T-cell (primary cell): ENCODE measurements at places on chromosomes 5 and 9. TPM values are rescaled to one million over a fixed set of nuclear protein-coding genes. Genes with fewer than 3 reads are reported as not detected.

GRCh38 chr5:63398346-63398745 is 563.9 kb downstream of the HTR1A start:
- no peak for DNase-seq
- no peak overlapping the region for H3K4me3 ChIP-seq
- H3K27me3 ChIP-seq: no peaks in the 10 kb centered on the region
- H3K4me1 ChIP-seq: no peaks in the 10 kb centered on the region
- H3K36me3 ChIP-seq: no peaks in the 10 kb centered on the region

GRCh38 chr5:76351176-76351575 is 51.9 kb upstream of the IQGAP2 start:
- H3K36me3 ChIP-seq: no peaks in the 10 kb centered on the region
- no peak overlapping the region for H3K4me3 ChIP-seq
- no peaks in the 10 kb centered on the region for H3K27me3 ChIP-seq
- no peak overlapping the region for H3K27ac ChIP-seq
- no peaks in the 10 kb centered on the region for H3K4me1 ChIP-seq
- no peak for DNase-seq

The AIF1L gene
- not detected for total RNA-seq

DNA sequence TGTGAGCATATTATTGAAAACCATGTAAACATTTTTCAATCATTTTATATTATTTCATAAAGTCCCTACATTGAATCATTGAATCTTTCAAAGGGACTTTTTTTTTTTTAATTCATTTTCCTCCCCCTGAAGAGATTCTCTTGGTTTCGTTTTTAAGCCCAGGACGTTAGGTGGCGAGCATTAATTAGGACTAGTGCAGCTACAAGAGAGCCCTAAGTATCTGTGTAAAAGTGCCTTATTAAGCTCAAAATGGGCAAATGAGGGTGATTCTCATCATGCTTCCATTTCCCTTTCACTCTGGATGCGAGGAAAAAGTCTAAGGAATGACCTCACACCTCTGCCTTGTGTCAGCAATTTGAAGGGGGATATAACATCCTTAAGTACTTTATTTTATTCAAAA is 517.9 kb upstream of the ITGA1 start:
- no peaks in the 10 kb centered on the region for H3K36me3 ChIP-seq
- no peaks in the 10 kb centered on the region for H3K27me3 ChIP-seq
- no peak overlapping the region for H3K27ac ChIP-seq
- H3K4me3 ChIP-seq: no peak overlapping the region
- no peaks in the 10 kb centered on the region for H3K4me1 ChIP-seq

The MEGF10 gene
- 0.06 TPM for total RNA-seq

DNA sequence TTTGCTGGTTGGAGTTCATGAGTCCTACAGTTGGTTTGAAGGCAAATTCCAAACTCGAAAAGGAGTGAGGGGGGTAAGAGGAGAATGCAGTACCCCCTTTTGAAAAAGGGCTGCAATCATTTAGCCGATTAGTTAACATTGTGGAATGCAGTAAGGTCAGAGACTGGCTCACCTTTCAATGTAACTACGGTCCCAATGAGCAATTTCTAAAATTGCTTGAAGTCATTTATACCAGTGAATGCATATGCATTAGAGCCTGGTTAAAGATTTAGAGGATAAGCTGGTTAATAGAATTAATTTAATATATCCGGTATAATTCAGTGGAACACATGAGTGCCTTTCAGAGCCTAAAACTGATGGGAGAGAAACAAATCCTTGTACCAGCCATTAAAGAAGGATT is 172.6 kb upstream of the PAPPA start:
- no peak for DNase-seq
- H3K4me1 ChIP-seq: no peaks in the 10 kb centered on the region
- no peak overlapping the region for H3K4me3 ChIP-seq
- no peaks in the 10 kb centered on the region for H3K27me3 ChIP-seq
- H3K36me3 ChIP-seq: no peaks in the 10 kb centered on the region
- no peak overlapping the region for H3K27ac ChIP-seq

The DOCK2 gene
- total RNA-seq: 293 TPM

DNA sequence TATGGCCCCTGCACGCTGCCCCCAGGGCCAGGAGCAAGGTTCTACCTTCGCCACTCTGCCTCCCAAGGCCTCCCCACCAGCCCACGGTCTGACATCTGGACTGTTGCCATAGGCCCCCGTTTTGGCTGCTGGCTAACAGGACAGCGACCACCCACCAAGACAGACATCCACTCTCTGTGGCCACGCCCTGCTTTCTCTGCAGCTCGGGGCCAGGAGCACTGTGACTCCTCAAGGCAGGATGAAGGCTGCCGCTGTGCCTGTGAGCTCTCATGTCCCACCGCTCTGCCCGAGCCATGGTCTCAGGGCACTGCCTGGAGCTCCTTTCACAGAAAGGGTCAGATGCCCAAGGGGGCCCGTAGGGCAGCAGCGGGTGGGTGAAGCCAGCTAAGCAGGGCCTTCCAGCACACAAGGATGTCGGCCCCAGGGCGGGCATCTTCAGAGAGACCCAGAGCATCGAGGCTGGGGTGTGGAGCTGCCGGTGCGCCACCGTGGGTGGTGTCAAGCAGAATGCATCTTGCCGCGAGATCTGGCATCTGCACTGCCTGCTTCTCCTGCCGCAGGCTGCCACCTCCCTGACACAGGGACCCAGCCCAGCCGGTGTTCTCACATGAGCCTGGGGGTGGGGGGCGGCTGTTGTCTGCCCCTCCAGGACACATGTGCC is 92.2 kb upstream of the ADAMTS2 start:
- no peak overlapping the region for H3K4me3 ChIP-seq
- H3K36me3 ChIP-seq: no peaks in the 10 kb centered on the region
- no peak for DNase-seq
- H3K27ac ChIP-seq: no peak overlapping the region
- H3K4me1 ChIP-seq: no peaks in the 10 kb centered on the region

The JAK2 gene
- total RNA-seq: 12.6 TPM

The WNK2 gene
- 0.26 TPM for total RNA-seq

DNA sequence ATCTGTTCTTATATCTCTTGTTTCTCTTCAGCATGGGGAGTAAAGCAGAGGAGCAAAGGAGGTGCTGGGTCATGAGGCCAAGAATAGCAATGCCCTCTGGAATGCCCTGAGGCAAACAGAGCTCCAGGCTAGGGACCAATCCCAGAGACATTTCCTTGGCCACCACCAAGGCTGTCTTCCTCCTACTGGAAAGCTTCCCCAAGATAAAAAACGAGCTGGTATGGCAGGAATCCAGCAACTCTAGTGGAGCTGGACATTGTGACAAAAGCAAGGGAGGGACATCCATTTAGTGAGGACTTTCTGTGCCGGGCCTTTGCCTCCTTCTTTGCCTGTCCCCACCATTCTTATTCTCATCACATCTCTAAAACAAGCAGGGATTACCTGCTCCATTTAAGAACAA is 161.6 kb downstream of the ASTN2 start:
- no peaks in the 10 kb centered on the region for H3K36me3 ChIP-seq
- no peaks in the 10 kb centered on the region for H3K27me3 ChIP-seq
- no peak overlapping the region for H3K4me3 ChIP-seq

DNA sequence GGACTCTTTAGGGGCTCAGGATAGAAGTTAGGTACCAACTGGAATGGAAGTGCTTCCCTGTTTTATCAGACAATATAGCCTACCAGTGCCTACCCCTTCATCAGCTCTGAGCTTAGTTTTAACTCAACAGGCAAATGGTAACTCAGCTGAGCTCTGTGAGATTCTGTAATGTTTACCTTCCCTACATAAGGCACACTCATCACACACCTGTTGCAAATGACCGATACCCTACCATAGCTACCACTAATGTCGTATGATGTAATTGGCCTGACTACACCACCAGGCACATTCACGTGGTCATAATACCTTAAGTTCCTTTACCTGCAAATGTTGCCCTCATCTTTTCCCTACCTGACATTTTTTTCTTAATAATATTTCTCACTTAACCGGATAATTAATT is 254.8 kb downstream of the ADGRV1 start:
- no peak for DNase-seq
- H3K36me3 ChIP-seq: no peaks in the 10 kb centered on the region
- H3K4me3 ChIP-seq: no peak overlapping the region
- no peaks in the 10 kb centered on the region for H3K4me1 ChIP-seq

GRCh38 chr5:156755421-156756087 is 94.5 kb upstream of the PPP1R2B start:
- no peak overlapping the region for H3K27ac ChIP-seq
- no peaks in the 10 kb centered on the region for H3K36me3 ChIP-seq
- no peaks in the 10 kb centered on the region for H3K27me3 ChIP-seq
- DNase-seq: no peak
- H3K4me3 ChIP-seq: no peak overlapping the region

- H3K4me3 ChIP-seq: no peak overlapping the region
- no peaks in the 10 kb centered on the region for H3K27me3 ChIP-seq
- no peak for DNase-seq
- no peaks in the 10 kb centered on the region for H3K36me3 ChIP-seq
- peaks cover 3% of the 10 kb centered on the region for H3K4me1 ChIP-seq
These were observed 34.1 kb downstream of the SPRY4 start for GRCh38 chr5:142290577-142291299.

- DNase-seq: no peak
- peaks cover 6% of the 10 kb centered on the region for H3K4me1 ChIP-seq
- H3K27ac ChIP-seq: no peak overlapping the region
- H3K27me3 ChIP-seq: no peaks in the 10 kb centered on the region
These were observed 61.0 kb downstream of the EHMT1 start for GRCh38 chr9:137679695-137680305.

DNA sequence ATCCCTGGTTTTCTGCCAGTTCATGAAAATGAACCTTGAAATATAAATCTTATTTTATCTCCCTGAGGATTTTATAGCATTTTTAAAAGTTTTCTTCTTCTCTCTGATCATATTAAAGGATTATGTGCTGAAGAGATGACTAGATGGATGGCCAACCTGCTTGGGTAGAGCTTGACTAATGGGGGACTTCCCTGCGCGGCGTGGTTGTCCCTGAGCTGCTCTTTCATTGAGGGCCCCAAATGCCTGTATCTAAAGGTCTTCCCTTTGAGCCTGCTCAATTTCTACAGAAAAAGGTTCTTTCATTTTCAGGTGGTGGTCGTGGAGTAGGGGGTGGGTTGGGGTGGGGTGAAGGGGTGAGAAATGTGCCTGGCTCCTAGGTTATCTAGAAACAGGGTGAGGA is 20.5 kb upstream of the CDKN2AIPNL start:
- H3K27me3 ChIP-seq: peaks cover 5% of the 10 kb centered on the region
- H3K27ac ChIP-seq: no peak overlapping the region
- DNase-seq: no peak

The PTPA gene
- 65.9 TPM for total RNA-seq

DNA sequence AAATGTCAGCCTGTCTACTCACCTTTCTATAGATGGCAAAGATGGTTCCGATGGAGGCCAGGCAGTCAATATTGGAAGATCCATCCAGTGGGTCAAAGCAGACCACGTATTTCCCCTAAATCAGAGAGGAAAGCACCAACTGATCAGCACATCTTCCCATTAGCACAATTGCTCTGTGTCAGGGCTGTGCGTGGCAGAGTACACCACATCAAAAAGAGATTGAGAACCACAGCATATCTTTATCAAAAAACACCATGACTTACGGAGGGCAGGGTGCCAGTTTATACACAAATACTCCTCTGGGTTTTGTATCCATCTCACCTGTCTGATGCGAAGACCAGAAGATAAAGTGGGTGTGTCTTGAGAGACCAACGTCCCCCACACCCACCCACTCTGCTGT is 9.1 kb downstream of the FBP2 start:
- H3K4me3 ChIP-seq: no peak overlapping the region
- DNase-seq: no peak
- no peaks in the 10 kb centered on the region for H3K36me3 ChIP-seq
- H3K27me3 ChIP-seq: no peaks in the 10 kb centered on the region
- no peak overlapping the region for H3K27ac ChIP-seq

DNA sequence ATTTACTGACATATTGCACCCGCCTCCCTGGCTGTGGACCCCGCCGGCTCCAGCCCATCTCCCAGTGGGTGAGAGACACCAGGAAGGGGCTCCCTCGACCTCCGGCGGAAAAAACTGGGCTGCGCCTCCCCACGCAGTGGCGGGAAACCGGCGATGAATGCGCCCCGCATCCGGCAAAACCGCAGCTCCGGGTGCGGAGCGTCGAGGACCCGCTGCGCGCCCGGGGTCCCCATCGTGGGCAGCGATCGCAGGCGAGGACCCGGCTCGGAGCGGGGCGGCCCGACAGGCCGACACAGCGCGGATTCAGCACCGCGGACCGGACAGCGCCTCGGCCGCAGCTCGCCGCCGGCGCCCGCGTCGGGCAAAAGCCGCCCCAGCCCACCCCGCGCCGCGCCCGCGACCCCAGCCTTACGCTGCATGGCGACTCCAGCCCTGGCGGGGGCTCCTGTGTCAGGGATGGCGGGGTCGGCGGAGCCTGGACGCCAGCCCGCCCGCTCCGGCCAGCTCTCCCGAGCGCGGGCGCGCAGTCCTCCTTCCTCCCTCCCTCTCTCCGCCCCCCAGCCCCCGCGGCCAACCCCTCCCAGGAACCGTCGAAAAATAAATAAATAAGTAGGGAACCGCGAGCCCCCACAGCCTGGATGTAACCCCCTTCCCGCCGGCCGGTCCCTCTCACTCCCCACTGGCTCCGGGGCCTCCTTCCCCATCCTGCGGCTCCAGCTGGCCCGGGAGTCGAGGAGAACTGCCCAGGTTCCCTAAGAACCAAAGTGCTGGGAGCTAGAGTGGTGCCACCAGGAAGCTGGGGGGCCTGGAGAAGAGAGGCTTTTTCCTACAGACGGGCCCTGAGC is 3.1 kb downstream of the LHX3 start:
- no peak overlapping the region for H3K27ac ChIP-seq
- H3K4me3 ChIP-seq: no peak overlapping the region
- no peak for DNase-seq
- peaks cover 11% of the 10 kb centered on the region for H3K27me3 ChIP-seq
- peaks cover 8% of the 10 kb centered on the region for H3K4me1 ChIP-seq
- H3K36me3 ChIP-seq: no peaks in the 10 kb centered on the region

DNA sequence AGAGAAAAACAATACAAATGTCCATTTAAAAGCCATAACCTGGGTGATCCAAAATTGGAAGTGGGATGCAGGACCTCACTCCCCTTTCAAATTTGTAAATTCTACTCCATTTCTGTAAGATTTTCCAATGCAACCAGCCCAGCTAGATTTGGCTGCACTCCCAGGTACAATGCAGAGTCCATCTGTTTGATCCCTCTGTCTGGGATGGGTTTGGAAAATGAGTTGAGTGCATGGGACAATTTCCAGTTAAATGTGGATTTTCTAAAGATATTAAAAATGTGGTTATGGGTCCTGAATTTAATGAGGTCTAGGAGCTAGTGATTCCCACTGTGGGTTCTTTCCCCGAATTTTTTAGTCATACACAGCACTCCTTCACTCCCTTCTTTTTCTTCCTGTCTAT is 104.0 kb upstream of the ATP10B start:
- DNase-seq: no peak
- H3K27ac ChIP-seq: no peak overlapping the region
- H3K4me1 ChIP-seq: no peaks in the 10 kb centered on the region
- no peaks in the 10 kb centered on the region for H3K36me3 ChIP-seq

GRCh38 chr9:113589407-113589806 is 125.9 kb downstream of the RGS3 start:
- peaks cover 56% of the 10 kb centered on the region for H3K4me1 ChIP-seq
- no peaks in the 10 kb centered on the region for H3K27me3 ChIP-seq
- H3K36me3 ChIP-seq: peaks cover 64% of the 10 kb centered on the region
- DNase-seq: no peak
